Omental fat pad (tissue), 4 donors: ENCODE measurements at places on chromosomes 3 and 15. TPM values are rescaled to one million over a fixed set of nuclear protein-coding genes. Genes with fewer than 3 reads are reported as not detected.

- DNase-seq: no peak
These were observed 330.6 kb upstream of the LMCD1 start for GRCh38 chr3:8170971-8171508.

GRCh38 chr3:126399351-126399735 lies 4.6 kb downstream of the CFAP100 start:
- DNase-seq: no peak

- no peak for DNase-seq
These were observed 91.2 kb downstream of the SLC25A26 start for GRCh38 chr3:66312039-66312438.

The IQCF5 gene
- total RNA-seq: not detected

The EPHA6 gene
- 5.0 TPM for total RNA-seq
